Spleen (tissue), 13 donors: ENCODE measurements at places on chromosomes 12 and 14.

DNA sequence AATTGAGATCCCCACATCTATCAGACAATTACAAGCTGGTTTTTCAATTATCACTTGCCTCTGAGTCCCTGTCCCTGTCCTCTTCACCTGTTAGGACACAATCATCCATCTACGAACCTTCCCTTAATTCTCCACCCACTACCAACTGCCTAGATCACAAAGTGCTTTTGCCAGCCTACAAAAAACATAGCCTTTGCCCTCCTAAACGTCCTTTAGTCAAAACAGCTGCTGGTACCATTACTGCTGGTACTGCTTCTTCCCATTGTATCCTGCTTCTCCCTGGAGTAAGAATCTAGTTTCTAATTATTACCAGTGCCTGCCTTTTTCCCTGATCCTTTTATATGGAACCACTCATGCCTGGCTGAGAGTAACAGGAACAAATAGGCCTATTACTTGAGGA is 82.1 kb downstream of the CPNE8 start:
- no peak for DNase-seq

DNA sequence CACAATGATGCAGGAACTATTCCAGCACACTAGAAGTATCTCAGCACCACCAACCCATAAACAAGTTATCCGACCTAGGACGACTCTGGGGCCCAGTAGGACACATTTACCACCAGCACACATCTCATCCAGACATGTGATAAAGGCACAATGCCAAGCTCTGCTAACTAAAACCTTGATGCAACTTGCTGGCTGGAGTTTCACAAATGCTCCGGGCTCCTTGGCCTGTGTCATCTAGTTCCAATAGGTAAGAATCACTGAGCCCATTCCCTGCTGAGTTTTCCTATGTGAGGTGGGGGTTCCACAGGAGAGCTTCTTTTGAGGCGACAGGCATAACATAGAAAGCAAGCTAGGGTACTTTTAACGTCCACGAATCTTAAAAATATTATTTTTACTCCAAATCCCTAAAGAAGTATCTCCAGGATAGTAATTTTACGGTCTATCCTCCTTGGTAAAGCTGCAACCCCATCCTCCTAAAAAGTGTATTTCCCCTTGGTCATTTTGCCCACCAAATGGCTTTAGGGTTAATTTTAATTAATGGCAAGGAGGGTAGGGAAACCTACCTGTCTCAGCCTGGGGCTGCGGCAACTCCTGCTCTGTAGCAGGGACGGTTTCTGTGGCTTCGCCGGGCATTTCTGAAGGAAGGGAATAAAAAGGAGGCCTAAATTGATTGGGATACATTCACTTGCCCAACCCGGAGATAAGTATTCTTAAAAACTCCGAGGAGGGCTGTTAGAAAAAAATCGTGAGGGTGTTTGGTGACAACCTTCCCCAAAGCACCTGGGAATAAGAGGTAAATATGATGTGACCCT is 1.0 kb downstream of the NACA start:
- DNase-seq = no peak

GRCh38 chr12:6688999-6689882 is at the start of gene ZNF384:
Gene ZNF384, minus strand, starts transcription at chr12:6689375. Its CDS starts 9,855 bp downstream, at chr12:6679520.
- DNase-seq = peak; percentile 98

- DNase-seq = no peak
Observed at GRCh38 chr12:124365726-124366430, 71.0 kb downstream of the RFLNA start.

DNA sequence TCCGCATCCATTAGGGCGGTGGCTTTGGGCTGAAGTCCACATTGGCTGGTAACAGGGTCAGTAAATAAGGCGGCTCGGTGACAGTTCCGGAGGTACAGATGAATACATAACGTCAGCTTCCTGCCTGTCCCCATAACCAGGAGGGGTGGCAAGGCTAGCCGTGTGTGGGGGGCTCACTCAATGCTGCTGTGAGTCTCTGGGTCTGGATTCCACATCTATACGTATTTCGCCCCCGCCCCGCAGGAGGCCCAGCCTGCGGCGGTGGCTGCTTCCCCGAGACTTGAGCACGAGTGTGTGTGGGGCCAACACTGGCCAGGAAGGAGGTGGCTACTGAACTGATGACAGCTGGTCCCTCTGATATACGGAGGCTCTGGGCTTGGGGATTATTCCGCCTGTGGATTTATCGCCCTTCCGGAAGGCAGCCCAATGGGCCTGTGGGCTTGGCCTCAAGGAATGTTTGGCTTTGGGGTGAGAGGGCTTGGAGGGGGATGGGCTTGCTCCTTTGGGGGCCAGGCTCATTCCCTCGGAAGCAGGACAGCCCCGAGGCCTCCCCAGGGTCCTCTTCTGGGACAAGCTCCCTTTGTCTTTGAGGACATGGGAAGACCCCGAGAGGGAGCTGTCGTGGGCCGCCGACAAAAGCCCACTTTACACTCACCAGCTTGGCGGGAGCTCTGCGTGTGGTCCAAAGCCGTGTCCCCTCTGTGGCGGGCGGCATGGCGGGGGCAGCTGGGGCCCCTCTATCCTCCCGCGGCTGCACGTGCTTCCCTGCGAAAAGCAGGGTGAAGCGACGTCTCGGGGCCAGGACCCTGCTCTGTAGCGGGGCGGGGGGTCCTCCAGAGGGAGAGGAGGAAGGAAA is 82.1 kb downstream of the KIF26A start:
- peak; percentile 64 for DNase-seq

DNA sequence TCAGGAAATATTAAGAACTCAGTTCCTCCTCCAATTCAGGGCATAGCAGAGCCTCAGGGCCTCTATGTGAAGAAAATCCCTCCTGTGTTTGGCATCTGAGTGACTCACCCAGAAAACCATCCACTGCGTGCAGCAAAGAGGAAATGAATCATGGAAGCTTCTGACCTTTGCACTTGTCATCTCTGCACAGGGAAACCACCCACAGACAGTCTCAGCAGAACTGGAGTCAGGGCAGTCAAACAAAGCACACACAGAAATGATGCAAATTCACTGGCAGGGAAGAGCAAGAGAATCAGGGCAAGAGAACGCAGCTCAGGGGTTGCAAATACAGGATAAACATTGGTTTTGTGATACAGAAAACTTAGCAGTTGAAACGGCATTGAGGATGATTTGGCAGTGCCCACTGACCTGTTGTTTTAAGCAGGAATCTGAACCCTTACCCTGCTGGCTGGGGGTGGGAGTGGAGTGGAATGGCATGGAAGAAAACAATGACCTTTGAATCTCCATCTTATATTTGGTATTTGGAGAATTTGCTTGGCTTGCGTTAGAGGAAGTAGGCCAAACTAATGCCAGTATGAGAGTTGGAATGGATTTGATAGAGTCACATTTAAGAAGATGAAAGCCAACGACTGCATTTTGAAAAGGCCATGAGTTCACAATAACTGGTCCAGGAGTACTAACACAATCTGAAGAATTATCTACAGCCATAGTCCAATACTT is 53.5 kb downstream of the PHLDA1 start:
- DNase-seq = no peak

DNA sequence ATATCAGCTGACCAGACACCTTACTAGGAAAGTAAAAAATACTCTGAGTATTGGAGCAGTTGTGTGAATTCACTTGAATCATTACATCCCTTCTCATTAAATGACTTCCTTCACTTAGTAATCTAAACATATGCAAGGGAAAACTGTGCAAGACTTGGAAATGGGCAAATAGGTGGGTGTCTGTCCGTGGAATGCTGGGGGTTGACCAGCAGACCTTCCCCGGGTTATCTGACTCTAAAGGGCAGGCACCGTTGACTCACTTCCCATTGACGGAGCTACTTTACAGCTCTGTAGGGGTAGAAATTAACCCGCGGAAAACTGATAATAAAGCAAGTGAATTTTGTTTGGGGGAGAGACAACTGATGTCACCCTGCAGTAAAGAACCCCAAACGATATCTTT is 199.3 kb downstream of the TTC7B start:
- DNase-seq = no peak

GRCh38 chr12:27431185-27431584 is 15.4 kb upstream of the SMCO2 start:
- no peak for DNase-seq

DNA sequence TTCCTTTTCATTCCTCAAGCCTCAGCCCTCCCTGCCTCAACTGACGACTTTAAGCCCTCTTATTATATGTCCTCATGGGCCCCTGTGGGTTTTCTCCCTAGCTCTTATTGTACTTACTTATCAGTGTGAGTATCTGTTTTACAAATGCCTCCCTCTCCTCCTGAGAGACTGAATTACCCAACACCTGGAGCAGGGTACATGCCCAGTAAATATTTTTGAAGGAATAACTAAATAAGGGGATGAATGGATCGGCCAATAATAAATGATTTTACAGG is 95.8 kb upstream of the SLC35F4 start:
- DNase-seq = no peak

- DNase-seq = no peak
Observed at GRCh38 chr14:73526036-73526984, 10.6 kb upstream of the ACOT1 start.

DNA sequence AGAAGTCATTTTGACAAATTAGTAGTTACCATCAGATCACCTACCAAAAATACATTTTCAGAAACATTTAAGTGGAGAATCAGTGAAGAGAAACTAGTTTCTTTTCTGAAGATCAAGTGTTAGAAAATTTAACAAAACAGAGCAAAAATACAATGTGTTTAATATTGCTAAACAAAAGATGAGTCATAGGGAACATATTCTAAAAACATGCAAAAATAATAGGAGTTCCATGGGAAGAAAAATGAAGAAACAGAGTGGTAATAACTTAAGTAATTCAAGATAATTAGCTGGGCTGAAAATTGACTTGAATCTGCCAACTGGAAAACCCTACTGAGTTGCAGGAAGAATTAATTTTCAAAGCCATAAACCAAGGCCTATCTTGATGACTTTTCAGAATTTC is 111.5 kb upstream of the KITLG start:
- no peak for DNase-seq

- DNase-seq = no peak
Observed at GRCh38 chr12:89454080-89454848, 70.3 kb downstream of the GALNT4 start.

GRCh38 chr12:54543526-54543925 is 5.9 kb upstream of the PDE1B start:
- DNase-seq = no peak

DNA sequence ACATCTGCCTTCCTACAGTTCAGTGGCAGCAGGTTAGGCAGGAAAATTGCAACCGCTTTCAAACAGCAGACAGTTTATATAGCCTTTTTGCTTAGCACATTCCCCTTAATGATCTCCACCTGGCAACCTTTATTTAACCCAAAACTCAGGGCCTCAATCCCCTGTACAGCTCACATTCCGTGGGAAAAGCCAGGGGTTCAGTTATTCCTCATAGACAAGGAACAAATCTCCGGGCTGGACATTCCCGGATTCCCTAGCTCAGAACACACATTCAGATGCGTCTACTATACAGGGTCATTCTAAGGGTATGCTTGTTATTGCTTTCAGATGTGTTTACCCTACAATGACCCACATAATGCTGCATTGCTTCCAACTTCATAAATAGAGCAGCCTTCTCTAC is 73.8 kb upstream of the DCN start:
- no peak for DNase-seq

GRCh38 chr12:64835901-64836300 is 11.5 kb downstream of the TBC1D30 start:
- DNase-seq = no peak

GRCh38 chr14:97217111-97217885 is 420.1 kb downstream of the VRK1 start:
- DNase-seq = no peak

GRCh38 chr14:57071639-57072038 is 197.1 kb downstream of the EXOC5 start:
- DNase-seq = no peak

DNA sequence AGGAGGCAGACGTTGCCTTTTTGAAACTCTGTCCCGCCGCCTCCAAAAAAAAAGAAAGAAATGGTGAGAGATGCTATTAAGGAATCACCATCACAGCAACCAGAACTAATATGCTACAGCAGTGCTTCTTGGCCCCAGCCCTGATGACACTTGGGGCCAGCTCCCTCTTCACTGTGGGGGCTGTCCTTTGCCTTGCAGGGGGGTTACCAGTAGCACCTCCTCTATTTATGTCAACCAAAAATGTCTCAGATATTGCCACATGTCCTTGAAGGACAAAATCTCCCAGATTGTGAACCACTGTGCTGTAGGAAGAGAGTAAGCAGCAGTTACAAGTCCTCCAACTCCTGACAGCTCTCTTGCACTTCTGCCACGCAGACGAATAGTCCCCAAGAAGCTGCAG is 76.4 kb downstream of the LRRC74A start:
- no peak for DNase-seq

DNA sequence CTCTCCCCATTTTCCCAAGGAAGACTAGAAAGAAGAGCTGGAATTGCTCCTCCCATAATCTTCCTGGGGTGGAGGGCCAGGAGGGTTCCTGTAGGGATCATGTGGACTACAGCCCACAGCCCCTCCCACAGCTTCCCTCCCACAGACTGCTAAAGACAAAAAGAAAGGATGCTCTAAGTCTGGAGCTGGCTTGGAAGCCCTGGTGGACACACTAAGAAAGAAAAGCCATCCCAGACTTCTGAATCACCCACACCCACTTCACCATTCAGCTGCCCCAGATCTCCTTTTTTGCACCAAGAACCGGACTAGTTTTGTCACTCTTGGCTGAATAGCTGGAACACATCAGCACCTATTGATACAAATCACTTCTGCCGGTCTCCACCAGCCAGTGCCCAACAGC is 56.8 kb upstream of the PLXNC1 start:
- DNase-seq = no peak

DNA sequence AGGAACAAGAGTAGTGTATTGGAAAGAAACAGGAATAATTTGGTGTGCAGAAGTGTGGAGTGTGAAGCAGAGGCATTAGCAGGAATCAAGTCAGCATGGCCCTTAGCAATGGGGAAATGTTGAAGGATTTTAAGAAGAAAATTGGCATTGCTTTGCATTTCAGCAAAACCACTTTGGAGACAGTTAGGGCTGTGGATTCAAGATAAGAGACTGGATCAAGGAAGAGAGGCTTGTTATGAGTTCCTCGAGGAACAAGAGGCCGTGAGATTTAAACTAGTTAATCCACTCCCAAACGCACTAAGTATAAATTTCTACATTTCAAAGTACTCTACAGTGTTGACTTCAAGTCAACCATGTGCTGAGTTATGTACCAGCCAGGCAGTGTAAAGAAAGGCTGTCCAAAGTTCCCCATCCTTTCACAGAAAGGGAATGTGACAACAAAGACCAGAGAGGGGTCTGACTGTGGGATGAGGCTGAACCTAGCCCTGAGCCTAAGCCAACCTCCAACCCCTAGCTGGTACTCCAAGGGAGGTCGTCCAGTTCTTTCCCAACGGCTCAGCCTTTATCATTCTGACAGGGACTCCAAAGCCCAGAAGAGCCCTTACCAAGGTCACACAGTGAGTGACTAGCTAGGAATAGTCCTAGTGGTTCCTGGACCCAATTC is 91.2 kb upstream of the BMP4 start:
- DNase-seq = no peak

GRCh38 chr12:55694188-55694515 is 13.6 kb downstream of the ITGA7 start:
- no peak for DNase-seq

DNA sequence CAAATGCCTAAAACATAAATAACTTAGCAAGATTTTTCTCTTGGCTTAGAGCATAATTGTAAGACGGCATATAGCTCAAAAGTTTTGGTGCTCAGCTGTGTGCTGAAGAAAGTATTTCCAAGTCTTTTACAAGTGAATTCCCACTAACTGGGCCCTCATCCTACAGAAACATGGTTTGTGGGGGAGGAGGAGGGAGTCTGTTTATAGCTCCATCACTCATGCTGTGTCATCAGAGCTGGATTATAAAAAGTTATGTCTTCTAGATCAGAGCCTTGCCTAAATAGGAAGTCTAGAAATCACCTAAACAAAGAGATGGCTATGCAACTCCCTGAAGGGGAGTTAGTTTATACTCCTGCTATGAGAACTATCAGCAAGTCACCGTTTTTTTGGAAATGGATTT is 65.9 kb upstream of the OTOGL start:
- no peak for DNase-seq
